ENCODE measurements at places on chromosomes 1 and 21.
A peak's percentile ranks its signal among the peaks of the same experiment; 100 is the strongest.

- no peak for DNase-seq
These were observed 82.8 kb downstream of the WDR4 start for GRCh38 chr21:42796327-42797062.

GRCh38 chr1:119245881-119246280 is 105.4 kb upstream of the WARS2 start:
- DNase-seq, result no peak

DNA sequence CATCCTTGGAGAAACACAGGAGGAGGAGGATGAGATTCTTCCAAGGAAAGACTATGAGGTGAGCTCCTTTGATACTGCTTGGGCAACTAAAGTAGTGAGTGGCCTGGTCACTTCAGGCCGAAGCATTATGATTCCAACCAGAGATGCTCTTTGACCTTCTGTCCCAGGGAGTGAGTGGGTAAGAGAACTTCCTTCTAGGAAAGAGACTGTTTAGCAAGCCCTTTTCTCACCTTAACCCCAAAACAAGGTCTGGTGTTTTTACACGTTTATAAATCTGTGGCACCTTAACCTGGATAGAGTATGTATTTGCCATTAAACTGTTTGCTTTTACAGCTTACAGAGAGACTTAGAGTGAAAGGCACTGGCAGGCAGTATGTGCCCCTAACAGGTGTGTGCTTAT is 1.1 kb downstream of the CLCN6 start:
- DNase-seq, result no peak

DNA sequence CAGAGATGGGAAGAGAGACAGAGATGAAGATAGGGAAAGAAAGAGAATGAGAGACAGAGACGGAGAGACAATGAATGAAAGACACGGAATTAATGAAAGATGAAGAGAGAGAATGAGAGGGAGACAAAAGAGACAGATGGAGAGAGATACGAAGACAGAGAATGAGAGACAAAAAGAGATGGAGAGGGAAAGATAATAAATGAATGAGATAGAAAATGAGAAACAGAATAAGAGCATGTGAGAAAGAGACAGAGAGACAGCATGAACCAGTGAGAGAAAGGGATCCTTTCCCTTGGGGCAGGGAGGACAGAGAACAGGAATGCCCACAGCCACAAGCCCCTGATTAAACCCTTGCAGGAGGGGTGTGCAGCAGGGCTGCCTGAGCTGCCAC is 5.3 kb upstream of the WNT9A start:
- no peak for DNase-seq

GRCh38 chr1:33372677-33373076 is 51.8 kb upstream of the A3GALT2 start:
- no peak for DNase-seq

DNA sequence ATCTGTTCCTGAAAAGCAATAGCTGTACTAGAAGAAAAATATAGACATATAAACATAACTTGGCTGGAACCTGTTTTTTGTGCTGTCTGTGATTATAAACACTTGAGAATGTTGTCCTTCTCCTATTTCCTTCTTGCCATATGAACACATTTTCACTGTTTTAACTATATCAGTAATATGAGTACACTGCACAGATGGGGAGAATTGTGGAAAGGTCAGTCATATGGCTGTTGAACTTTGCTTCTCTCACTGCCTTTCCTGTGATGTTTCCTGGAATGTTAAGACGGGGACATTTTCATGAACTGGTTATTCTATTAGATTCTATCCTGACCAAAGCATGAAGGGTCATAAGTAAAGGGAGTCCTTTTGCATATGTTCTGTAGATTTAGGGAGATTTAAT is 24.9 kb downstream of the HMCN1 start:
- no peak for DNase-seq

DNA sequence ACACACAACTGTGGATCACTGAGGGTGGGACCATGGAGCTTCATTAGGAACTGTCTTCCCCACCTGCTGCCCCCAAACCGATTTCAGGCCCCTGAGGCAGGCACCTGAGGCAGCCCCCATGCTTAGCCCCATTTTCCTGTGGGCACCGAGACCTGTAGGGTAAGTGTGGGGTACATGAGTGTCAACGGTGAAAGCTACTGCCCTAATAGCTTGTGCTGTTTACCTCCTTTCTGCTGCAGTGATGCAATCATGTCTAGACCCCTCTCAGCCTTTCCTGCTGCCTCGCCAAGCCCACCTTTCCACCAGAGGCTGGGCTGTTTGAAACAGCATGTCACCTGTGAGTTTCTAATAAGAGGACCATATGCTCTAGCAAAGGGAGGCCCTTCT is 53.0 kb downstream of the NFASC start:
- no peak for DNase-seq

- DNase-seq, result peak; percentile 67
These were observed 23.4 kb upstream of the TSPAN2 start for GRCh38 chr1:115112496-115113375.

DNA sequence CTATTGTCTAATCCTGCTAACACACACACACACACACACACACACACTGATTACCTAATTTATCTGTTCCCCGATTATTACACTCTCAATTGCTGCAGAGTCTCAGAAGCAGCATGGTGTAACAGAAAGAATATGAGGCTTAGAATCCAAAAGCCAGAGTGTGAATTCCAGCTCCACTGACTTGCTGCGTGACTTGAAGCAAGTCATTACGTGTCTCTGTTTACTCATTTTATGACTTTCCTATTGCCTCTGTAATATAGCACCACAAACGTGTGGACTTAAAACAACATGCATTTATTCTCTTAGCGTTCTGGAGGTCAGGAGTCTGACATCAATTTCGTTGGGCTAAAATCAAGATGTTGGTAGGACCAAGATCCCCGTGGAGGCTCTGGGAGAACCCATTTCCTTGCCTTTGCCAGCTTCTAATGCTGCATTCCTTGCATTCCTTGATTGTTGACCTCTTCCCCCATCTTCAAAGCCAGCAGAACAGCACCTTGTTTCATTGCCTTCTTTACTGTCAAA is 55.9 kb upstream of the ATP5PO start:
- DNase-seq, result no peak

- no peak for DNase-seq
These were observed 131.4 kb upstream of the F3 start for GRCh38 chr1:94672934-94673333.

GRCh38 chr1:26387447-26387846 is 14.9 kb upstream of the ZNF683 start:
- no peak for DNase-seq

GRCh38 chr1:232534552-232535517 is 95.1 kb downstream of the SIPA1L2 start:
- DNase-seq, result no peak

DNA sequence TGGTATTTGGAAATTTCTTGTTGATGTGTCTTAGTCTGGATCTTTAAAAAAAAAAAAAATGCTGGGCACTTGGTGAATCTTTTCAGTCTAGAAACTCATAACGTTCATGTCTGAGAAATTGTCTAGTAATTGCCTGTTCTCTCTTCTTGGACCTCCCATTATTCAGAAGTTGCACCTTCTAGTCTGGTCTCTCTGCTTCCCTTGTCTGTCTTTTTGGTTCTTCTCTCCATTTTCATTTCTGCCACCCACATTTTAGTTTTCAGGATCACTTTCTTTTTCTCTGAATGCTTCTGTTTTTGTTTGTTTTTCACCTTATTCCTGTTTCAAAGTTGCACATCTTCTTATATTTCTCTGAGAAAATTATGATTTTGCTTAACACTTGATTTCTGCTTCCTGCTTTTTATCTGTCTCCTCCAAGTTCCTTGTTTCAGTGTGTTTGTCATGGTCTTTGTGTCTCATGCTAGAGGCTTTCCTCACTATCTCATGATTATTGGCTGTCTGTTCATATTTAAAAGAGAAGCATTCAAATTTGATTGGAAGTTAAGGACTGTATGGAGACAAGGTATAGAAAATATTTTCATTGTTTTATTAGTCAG is 21.3 kb downstream of the BACE2 start:
- DNase-seq, result no peak

- no peak for DNase-seq
These were observed 132.4 kb downstream of the DSCAM start for GRCh38 chr21:40714536-40714935.

- DNase-seq, result no peak
These were observed 232.8 kb downstream of the SDCCAG8 start for GRCh38 chr1:243488459-243489157.

DNA sequence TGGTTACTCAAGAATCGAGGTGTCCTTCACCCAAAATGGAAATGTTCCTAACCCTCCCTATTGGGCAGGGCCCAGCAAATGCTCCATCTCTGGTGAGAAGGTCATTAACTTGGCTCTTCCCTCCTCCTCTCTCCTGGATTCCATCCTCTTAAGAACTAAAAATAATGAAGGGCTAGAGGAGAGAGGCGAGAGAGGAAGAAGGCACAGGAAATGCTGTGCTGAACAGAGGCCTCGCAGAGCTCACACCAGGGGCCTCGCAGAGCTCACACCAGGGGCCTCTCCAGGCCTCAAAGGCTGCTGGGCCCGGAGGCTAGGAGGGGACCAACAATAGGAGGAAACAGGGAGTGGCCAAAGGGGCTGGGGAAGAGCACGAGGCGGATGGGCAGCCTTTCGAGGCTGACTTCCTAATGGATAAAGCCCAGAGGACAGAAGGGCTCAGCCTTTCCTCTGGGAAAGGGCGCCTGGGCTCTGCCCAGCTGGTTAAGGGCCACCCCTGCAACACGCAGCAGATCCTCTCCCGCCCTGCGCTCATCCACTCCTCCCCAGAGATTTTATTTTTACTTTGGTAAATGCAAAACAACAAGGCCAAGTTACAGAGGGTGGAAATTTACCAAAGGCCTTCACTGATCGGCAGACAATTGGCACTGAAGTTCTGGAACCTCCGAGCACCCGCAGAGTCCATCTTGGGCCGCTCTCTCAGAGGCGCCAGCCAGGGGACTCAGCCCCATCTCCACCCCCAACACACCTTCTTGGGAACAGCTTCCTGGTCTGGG is 78.5 kb downstream of the ITPKB start:
- no peak for DNase-seq

DNA sequence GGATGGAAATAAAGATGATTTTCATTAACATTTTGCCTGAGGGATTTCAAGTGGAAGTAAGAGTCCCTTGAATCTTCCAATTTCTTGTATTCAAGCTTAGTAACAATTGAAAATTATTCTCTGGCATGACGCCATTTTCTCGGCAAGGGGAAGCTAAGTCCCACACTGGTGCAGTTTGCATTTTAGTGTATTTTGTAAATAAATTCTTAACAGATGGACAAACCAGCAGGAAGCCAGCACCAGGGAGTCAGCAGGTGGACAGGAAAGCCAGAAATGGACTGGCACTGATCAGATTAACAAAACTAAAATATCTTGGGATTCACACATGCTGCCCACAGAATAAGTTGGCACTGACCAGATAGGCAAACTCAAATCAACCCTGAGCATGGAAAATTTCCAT is 311.3 kb downstream of the LRRIQ3 start:
- no peak for DNase-seq

GRCh38 chr1:981491-981954 is 370 bp downstream of the PERM1 start:
- no peak for DNase-seq

- DNase-seq, result no peak
These were observed 79.7 kb upstream of the EFHD2 start for GRCh38 chr1:15330028-15330427.

GRCh38 chr1:94425821-94426484 is 7.8 kb downstream of the ABCD3 start:
- DNase-seq, result no peak

- no peak for DNase-seq
These were observed 6.2 kb downstream of the FBXO2 start for GRCh38 chr1:11648039-11648438.

GRCh38 chr21:27429710-27430341 is 462.9 kb upstream of the ADAMTS5 start:
- no peak for DNase-seq

DNA sequence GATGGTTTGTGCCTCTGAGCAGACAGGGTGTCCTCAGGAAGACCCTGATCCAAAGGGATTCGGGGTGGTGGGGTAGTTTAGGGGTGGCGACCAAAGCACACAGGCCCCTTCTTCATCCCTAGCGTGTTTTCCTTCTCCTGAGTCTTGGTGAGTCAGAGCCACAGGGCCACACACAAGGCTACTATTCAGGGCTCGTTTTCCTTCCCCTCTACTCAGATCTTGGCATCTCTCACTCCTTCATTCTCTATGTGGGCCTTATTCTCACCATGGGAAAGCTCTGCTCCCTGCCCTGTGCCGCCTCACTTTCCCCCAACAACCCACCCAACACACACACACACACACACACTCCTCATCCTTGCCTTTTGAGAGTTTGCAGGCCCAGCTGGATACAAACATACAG is 43.6 kb upstream of the WNT2B start:
- no peak for DNase-seq

DNA sequence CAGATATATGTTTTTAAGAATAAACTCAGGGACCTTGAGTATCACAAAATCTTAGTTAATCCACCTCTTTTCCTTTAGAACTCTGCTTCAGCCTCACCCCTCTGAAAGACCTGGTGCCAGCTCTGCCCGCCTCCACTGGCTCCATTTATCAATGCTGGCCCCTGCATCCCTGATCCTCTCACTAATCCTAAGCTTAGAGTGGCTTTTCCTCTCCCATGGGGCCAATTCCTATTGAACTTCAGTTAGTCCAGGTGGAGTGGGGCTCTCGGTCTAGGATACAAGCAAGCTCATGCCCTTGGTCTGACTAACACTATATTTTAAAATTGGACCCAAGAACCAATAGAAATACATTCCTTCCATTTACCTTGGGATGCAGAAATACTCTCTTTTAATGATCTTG is 87.0 kb downstream of the RGS7 start:
- DNase-seq, result no peak

- no peak for DNase-seq
These were observed 64.4 kb downstream of the UMODL1 start for GRCh38 chr21:42135386-42136052.

GRCh38 chr1:31860581-31860980 is 44.8 kb upstream of the SPOCD1 start:
- DNase-seq, result no peak

- no peak for DNase-seq
These were observed 31.2 kb upstream of the FASLG start for GRCh38 chr1:172627702-172628101.

GRCh38 chr1:19042675-19043578 is 86.5 kb upstream of the IFFO2 start:
- DNase-seq, result no peak

- DNase-seq, result no peak
These were observed at the start of gene FCER1G for GRCh38 chr1:161215076-161215475. Gene FCER1G (plus strand): TSS chr1:161215295. CDS start chr1:161215322, 27 bp downstream.

- no peak for DNase-seq
These were observed 23.3 kb upstream of the RXRG start for GRCh38 chr1:165468253-165468652.

GRCh38 chr21:18147678-18148077 is 97.0 kb upstream of the CHODL start:
- no peak for DNase-seq

All from activated T-cell treated with anti-CD3 and anti-CD28 coated beads, Interleukin-2, amount 50 U/mL, for 48 hours (primary cell).